ENCODE measurements at places on chromosomes 4 and X.

DNA sequence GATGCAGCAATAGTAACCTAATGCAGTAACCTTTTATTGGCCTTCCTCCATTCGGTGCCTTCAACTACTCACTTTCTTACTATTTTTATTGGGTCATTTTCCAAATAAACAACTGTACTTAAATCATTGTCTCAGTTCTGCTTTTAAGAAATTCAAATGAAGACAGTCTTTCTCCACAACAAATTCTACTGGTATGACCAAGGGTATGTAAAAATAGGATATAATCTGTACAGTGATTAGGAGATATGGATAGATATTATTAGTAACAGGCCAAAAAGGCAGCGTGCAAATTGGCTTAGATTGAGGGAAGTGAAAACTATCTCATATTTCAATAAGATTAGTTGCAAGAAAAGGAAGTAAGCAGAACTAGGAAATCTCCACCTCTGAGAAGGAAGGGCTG lies 177.4 kb upstream of the PPP1R2C start:
- no peak for DNase-seq

DNA sequence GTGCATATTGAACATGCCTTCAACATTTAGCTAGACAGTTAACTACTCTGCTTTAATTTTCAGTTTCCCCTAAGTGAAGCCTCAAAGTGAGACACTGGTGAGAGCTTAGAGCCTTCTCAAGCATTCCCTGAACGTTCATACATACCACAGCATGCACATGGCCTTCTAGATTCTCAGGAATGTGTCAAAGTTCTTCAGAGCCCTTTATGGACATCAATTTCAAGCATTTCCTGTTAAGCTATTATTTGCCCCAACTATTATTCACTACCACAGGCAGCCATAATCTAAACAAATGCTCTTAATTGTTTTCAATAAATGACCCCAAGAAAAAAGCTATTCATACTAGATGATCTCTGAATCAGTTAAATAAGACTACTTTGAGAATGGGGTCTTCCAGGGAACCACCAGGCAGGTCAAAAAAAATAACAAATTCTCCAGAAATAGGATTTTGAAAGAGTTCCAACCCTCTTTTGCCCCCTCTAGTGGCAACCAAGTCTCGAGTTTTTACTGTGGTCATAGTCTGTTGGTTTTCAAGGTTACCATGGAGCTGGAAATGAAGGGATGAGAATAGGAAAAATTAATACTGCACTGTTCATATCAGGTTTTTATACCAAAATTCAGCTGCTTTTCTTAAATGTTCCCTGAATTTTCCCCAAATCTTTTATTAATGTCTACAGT lies 235.4 kb downstream of the RAB28 start:
- DNase-seq = no peak

GRCh38 chr4:188032583-188032982 lies 37.0 kb downstream of the ZFP42 start:
- DNase-seq = no peak

- no peak for DNase-seq
Observed at GRCh38 chr4:92014067-92014466, 289.7 kb upstream of the GRID2 start.

DNA sequence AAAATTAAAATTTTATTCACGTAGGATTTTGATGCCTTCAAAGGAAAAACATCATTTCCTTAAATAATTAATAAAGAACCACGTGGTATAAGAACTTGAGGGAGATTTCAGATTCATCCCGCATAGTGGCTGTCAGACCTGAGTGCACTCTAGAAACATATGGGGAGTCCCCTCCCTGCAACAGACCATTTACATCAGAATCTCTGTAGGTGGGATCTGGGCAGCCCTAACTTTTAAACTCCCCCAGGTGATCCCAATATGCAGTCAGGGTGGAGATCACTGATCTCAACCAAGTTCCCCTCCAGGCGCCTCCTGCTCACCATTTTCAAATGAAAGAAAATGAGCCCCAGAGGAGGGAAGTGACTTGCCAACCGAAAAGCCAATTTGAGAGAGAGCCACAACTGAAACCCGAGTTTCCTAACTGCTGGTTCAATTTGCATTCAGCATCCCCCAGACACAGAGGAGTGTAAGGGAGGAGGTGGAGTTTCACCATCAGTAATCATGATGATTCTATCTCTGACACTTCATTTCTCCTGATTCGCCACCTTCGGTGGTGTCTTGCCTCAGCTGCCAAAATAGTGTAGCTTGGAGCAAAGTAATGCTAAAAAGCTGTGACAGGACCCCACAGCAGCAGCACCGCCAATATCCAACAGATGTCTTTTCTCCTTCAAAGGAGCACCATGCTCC lies 11.4 kb downstream of the RNF150 start:
- DNase-seq = no peak

GRCh38 chrX:136146614-136147314 lies 569 bp upstream of the FHL1 start:
- no peak for DNase-seq

DNA sequence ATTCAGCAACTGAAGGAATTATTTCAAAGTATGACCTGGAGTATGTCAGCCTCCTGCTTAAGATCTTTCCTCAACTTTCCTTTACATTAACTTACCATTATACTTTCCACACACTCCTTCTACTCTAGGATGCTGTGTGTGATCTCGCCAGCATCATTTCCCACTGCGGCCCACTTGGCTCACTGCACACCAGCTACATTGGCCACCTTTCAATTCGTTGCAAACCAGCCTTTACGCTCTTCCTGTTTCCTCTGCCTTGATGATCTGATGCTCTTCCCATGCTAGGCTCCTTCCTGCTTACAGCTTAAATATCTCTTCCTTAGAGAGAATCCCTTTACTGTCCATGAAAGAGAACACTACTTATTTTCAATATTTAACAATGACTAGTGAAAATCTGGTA lies 95.1 kb downstream of the GPM6A start:
- no peak for DNase-seq

DNA sequence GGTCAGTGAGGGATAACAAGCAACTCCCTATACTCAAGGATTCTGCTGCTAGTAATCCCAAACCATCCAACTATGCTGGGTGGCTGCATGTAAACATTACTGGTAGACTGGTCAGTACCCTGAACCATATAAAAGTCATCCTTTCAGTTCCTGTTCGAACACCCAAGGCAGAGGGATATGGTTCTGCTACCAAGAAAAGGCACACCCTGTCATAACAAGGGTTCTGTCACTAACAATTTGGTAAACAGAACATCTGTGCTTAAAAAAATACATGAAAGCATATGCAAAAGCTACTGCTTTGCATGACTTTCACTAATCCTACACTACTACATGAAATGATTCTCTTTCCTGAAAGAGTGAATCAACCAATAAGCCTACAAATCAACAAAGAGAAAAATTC lies 76.8 kb upstream of the MCF2 start:
- DNase-seq = no peak

DNA sequence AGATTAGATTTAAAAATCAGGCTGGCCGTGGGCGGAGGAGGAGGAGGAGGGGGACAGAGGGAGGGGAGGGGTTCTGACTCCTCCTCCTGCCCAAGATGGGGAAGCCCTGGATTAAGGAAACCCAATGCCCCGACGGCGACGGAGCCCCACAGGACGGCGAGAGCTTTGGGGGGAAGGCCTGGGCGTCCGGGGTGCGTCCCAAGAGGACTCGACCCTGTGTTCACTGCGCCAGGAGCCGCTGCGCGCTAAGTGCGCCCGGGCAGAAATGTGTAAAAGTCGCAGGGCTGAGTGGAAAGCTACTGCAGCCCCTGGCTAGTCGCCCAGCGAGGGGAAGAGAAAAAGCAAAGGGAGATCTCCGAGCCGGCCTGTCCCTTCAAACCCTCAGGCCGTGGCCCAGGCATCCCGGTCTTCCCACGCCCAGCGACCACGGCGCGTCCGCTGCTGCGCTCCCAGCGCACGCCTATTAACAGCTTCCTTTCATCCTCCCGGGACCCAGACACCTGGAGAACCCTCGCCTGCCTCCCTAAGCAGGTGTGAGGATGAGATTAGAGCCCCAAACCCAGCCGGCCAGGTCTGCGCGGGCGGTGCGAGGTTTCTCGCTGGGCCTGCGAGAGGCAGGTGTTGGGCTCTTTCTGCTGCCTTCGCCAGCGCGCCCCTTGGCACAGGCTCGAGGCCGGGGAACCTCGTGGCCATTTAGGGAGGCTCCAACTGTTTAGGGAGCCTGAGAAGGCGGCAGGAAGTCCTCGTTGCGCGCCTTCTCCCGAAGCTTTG lies 1.4 kb upstream of the RPS6KA3 start:
- no peak for DNase-seq

DNA sequence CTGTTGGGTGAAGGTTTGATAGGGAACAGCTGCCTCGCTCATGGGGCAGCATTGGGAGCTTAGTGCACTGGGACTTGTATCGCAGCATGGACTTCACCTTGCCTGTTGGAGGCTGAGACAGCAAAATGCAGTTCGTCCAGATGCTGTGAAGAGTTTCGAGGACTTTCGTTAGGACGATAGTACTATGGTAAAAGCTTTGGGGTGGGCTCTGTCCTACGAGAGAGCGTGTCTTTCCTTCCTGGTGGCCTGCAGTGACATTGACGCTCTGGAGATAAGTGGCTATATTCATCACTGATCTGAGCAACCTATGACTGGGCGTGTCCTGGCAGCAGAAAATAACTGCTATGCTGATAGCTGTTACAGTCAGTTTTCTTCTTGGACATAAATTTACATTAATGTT lies 44.8 kb downstream of the ARHGAP10 start:
- DNase-seq = no peak
